ENCODE measurements at places on chromosomes 1 and 21.

DNA sequence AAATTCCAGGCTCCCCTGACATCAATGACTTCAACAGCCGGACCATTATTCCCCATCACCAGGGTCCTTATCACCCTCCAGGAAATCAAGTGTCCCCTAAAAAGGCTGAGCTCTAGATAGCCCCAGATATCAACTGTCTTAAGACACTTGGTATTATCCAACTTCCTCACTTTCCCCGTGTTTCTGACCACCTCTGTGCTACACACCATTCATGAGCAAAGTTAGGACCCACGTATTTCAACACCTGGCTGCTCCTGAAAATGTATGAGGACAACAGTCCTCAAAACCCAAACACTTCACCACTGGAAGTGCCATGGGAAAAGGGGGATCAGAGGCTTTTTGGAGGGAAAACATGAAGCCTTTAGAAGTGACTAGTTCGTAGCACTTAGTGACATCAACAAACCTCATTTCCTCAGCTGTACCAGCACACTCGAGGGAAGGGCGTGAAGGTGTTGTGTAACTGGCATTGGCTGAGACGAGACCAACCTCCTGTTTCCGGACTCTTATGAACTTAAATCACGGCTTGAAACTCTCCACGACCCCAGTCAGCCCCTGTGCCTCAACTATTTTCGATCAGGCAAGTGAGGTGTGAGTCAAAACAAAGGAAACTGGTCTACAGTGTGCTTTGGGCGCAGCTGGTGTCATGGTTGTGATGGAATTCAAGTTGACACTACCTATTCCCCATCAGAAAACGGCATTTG lies 4.1 kb upstream of the CHD5 start:
- DNase-seq = no peak

DNA sequence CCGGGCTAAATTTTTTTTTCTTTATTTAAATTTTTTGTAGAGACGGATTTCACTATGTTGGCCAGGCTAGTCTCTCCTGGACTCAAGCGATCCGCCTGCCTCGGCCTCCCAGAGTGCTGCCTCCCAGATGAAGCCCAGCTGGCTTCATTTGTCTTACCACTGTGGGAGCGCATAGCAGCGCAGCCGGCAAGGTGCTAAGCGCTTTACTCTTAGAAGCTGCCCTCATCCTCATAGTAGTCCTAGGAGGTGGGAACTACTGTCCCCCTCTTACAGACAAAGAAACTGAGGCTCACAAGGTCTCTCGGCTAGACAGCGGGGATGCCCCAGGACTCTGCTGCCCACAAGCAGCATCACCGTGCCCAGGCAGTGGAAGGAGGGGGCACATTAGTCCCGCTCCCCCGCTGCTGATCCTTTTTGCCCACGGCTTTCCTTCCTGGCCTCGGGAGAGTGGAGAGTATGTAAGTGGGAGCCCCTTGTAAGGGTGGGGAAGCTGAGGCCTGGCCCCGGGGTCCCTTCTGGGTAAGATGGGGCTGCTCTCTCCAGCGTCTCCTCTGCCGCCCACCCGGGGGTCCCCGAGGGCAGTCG lies 726 bp downstream of the TMEM54 start:
- no peak for DNase-seq

DNA sequence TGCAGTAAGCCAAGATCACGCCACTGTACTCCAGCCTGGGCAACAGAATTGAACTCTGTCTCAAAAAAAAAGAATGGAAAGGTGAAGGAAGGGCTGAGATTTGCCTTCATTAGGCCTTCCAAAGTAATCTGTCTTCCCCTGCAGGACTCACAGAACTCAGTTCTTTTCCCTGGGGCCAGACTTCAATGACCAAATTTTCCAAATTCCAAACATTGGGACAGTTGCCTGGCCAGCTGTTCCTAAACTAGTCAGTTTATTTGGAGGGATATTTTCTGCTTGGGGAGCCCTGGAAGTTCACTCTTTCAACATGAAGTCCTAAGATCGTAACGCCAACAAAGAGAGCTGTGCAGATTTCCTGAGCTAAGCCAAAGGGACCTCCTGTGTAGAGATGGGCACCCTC lies 5.4 kb upstream of the DEDD start:
- DNase-seq = no peak

DNA sequence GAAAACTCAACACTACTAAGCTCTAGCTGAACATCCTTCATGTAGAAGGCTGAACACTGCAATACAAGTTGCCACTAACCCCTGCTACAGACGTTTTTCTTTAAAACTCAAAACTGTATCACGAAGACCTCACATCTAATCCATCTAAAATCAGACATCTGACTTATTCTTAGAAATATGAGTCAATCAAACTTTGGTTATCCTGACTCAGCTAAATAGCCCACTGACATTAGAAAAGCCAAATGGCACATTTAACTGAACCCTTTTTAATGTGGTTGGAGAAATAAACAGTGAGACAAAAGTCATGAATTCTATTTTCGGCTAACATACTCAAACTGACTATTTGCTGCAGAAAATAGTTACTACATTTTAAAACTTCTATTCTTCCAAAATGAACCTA lies 35.6 kb downstream of the WLS start:
- no peak for DNase-seq

- no peak for DNase-seq
Measured at GRCh38 chr1:205662135-205662738, 18.1 kb downstream of the SLC45A3 start.

DNA sequence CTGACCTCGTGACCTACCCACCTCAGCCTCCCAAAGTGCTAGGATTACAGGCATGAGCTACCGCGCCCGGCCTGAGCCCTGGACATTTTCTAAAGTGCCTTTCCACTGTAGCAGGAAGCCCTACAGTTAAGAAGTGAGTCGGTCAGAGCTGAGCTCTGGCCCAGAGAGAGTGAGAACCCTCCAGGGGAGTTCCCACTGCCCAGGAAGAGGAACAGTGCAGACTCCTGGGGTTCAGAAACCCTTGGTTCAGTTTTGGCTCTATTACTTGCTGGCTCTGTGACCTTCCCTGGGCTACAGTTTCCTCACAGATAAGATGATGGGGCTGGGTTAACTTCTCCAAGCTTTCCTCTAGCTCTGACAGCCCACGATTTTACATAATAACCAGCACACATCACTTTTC lies 20.9 kb downstream of the SLC9A1 start:
- DNase-seq = no peak

- DNase-seq = no peak
Measured at GRCh38 chr1:170601866-170602265, 62.1 kb upstream of the PRRX1 start.

GRCh38 chr1:81068726-81069125 lies 732.0 kb upstream of the ADGRL2 start:
- DNase-seq = no peak

DNA sequence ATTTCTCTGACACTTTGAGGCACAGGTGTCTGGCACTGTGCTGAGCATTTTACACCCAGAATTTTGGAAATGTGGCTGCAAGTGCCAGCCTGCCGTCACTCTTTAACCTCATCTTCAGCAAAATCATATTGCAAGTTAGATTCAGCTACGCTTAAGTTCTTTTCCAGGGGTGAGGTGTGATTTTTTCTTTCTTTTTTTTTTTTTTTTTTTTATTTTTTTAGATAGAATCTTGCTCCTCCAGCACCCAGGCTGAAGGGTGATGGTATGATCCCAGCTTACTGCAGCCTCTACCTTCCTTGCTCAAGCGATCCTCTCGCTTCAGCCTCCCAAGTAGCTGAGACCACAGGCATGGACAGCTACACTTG lies 2.5 kb upstream of the RCC2 start:
- DNase-seq = no peak

DNA sequence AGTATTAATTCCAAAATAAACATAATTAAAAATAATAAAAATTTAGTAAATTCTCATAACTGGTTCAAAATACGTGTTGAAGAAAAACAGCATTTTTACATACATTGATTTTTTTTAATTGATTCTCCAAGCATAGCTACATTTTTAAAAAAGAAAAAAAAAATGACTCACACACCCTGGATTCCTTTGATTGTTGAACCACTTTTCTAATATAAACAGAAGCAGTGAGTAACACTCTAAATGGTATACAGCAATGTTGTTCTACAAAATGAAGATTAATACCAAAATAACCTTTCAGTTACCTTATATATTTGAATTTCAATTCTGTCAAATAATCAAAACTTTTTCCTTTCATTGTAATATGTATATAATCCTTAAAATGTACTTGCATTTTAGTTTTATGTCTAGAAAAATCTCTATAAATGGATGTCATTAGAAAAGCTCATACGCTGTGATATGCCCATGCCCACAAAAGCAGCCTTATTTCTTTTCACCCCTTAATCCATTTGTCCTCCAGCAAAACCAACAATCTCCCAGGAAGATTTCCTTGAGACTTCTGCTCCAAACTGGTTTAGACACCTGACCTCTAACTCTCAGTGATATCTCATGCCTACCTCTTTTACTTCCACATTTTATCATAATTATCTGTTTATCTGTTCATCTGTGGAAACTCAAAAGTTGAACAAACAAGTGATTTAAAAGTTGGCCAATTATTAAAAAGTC lies 246.4 kb upstream of the NR5A2 start:
- DNase-seq = no peak

- DNase-seq = no peak
Measured at GRCh38 chr21:28426545-28426944, 566.1 kb downstream of the LTN1 start.

GRCh38 chr1:72296501-72296900 lies 14.2 kb upstream of the NEGR1 start:
- DNase-seq = no peak

- DNase-seq = no peak
Measured at GRCh38 chr1:47758341-47759250, 238.6 kb downstream of the TRABD2B start.

DNA sequence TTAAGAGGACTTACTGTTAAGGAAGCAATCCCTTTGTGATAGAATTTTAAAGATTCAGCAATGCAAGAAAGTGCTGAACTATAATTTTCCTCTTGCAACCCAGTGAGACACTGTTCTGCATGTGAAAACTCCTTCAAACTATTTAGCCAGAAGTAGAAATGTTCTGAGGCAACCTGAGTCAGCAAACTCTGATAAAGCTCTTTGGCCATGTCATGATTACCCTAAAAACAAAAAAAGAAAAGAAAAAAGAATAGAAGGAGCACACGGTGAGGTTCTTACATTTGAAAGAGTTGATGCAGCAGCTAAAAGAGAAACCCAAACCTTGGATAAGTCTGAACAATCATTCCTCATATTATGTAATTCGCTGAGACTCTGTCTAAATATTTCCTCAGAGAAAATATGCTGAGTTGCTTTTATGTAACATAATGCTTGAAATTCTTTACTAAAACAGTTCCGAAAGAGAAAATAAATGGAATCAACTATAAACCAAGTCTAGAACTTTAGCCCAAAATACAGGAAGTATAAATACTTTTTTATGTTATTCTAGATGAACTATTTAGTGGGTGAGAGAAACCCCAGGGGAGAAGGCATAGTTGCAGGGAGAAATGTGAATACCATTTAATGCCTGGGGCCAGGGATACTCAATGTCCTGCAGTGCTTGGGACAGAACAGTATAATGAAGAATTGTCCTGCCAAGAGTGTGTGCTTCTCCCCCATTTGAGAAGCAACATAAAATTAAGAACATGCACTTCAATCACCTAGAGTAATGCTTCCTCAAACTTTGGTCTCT lies 60.0 kb downstream of the INTS7 start:
- DNase-seq = no peak

DNA sequence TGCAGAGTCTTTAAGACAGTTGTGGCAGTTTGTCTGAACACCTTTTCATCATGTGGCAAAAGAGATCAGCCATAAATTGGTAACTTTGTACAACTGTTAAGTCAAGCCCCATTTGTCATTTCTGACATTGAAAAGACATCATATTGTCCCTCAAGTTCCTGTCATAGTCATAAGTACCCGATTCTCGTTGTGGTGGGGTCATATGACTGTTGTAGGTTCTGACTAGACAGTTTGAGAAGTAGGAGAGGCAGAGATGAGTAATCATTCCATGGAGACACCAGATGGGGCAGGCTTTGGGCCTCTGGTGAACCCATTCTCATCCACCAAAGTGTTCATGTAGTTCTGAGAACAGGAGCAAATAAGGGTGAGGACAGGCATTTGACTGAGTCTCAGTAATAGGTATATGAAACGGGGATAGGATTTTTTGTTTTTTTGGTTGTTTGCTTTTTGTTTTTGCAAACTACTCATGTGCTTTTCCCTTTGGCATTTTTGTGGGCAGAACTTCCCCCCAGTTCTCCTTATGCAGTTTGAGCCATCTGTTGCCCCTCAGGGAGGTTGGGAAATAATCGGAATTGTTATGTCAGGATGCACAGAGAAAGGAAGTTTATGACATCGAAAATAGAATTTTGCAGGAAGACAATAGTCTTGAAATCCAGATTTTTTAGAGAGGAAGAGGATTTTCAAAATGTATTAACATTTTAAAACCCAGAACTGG lies 86.9 kb upstream of the KCNE2 start:
- no peak for DNase-seq

- no peak for DNase-seq
Measured at GRCh38 chr1:65310078-65310587, 790 bp downstream of the DNAJC6 start.

- no peak for DNase-seq
Measured at GRCh38 chr1:105017587-105017986, 1267.9 kb downstream of the AMY1C start.

GRCh38 chr1:246907472-246907871 lies 24.3 kb downstream of the AHCTF1 start:
- DNase-seq = no peak

DNA sequence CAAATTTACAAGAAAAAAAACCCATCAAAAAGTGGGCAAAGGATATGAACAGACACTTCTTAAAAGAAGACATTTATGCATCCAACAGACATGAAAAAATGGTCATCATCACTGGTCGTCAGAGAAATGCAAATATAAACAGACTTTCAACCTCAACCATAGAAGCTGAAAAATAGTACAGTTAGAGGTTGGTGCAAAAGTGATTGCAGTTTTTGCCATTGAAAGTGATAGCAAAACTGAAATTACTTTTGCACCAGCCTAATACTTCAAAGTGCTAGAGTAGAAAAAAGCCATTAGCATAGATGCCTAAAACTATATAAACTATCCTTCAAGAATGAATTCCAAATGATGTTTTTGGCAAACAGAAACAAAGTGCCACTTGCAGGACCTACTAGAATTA lies 365.8 kb upstream of the DPYD start:
- no peak for DNase-seq

GRCh38 chr1:2213576-2214505 lies 14.3 kb upstream of the SKI start:
- no peak for DNase-seq

- no peak for DNase-seq
Measured at GRCh38 chr1:202068596-202068995, 54.1 kb upstream of the GPR37L1 start.

DNA sequence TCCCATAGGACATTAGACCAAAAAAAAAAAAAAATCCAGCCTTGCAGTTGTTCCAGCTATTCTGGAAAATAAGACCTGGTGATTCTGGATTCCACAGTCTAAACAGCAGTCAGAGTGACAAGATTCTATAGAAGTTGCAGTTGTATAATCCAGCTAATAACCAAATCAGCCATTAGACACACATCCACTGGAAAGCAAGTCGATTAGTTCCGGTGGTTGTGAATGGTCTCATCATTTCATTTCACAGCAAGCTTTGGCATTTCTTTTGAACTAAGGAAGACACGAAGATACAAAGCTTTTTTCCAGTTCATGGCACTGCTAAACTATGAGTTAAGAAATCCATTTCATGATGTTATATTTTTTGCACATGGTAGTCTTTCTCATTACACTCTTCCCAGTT lies 54.4 kb upstream of the FAM89A start:
- DNase-seq = no peak

- DNase-seq = no peak
Measured at GRCh38 chr1:84704872-84705417, 14.7 kb upstream of the SSX2IP start.

All from activated T-cell treated with anti-CD3 and anti-CD28 coated beads for 1 hour (primary cell).